ENCODE measurements at places on chromosomes 11 and 22. TPM values are rescaled to one million over a fixed set of nuclear protein-coding genes. Genes with fewer than 3 reads are reported as not detected.

TSGA10IP gene
- not detected for total RNA-seq

WNT11 gene
- total RNA-seq = 7.4 TPM

RAB36 gene
- 6.5 TPM for total RNA-seq

MS4A7 gene
- 34.2 TPM for total RNA-seq

- no peak for ATAC-seq
Measured at GRCh38 chr11:7348432-7349304, 97.0 kb downstream of the SYT9 start.

GRCh38 chr11:27295928-27296327 is 67.1 kb downstream of the CCDC34 start:
- ATAC-seq = no peak

DNA sequence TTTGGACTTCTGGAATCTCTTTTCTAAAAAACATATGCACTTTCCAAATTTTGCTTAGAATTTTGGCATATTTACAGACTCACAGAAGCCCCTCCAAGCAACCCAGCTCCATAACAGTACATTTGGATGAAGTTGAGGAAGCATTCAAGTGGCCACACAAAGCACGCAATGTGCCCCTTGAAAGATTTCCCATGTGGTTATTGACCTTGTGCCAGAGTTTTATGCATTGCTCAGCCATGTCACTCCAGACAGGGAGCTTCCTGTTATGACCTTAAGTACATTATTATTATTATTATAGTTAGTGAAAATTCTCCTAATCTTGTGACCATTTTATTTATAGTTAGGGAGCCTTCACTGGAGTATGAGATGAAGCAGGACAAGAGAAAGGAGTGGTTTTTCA is 35.0 kb upstream of the BDNF start:
- no peak for ATAC-seq

DNA sequence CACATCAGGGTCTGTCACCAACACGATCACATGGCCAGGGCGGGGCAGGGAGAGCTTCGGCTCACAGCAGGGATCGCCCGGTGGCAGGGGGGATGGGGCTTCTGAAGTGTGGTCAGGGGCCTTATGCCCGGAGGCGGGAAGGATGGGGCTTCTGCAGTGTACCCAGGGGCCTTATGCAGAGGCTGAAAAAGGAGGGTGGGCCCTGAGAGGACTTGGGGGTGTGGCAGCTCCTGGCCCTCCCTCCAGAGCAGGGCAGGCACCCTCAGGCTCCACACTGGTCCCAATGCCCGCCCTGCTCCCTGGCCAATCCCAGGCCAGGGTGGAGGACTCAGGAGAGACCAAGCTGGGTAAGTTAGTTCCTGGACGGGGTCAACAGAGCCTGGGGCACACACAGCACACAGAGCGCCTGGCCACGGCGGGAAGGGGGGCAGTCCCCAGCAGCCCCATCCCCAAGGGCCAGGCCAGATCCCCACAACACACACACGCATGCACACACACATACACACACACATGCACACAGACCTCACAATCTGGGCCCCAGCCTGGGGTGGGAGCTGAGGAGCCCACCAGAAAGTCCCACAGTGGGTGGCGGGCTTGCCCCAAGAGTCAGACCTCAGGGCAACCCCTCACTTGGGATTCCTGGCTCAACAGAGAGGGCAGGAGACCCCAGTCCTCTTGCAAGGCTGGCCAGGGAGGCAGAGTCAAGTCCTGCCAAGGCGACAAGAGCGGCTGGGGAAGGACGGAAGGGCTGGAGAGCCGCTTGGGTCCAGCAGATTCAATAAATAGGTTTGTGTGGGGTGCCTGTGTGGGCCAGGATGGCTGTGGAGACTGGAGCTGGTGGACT is 1.1 kb upstream of the CEND1 start:
- no peak for ATAC-seq

DNA sequence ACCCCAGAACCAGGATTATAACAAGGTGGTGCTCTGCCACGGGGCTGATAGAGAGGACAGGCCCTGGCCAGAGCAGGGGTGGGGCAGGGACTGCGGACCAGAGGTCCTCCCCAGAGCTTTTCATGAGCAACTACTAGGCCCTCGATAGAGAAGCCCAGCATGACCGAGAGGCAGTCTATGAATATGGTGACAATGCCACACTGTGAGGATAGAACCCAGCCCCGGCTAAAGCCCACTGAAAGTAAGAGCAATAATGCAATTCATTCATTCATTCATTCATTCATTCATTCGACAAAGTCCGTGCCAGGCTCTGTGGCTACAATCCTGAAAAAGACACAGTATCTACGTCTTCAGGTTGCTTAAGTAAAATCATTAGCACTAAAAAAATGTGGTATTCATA is 35.6 kb upstream of the CD5 start:
- ATAC-seq = no peak

- no peak for ATAC-seq
Measured at GRCh38 chr11:110019675-110020074, 73.5 kb upstream of the ZC3H12C start.

DNA sequence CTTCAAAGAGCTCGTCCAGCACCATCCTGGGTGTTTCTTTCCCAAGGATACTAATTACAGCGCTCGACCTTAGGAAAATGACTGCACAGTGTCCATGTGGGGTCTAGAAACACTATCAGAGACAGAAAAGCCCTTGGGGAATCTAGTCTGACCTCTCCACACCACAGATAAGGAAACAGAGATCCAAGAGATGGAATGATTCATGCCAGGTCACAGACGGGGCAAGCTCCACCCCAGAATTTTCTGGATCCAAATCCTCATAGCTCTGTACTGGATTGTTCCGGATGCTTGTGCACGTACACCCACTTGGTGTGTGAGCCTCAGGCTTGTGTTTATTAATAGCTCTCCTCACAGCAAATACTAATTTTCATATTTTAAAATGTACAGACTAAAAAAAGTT is 11.3 kb downstream of the ABTB2 start:
- peak; percentile 44 for ATAC-seq

All from gastroesophageal sphincter (tissue), 4 donors.